ENCODE measurements at places on chromosomes 3 and 15.

DNA sequence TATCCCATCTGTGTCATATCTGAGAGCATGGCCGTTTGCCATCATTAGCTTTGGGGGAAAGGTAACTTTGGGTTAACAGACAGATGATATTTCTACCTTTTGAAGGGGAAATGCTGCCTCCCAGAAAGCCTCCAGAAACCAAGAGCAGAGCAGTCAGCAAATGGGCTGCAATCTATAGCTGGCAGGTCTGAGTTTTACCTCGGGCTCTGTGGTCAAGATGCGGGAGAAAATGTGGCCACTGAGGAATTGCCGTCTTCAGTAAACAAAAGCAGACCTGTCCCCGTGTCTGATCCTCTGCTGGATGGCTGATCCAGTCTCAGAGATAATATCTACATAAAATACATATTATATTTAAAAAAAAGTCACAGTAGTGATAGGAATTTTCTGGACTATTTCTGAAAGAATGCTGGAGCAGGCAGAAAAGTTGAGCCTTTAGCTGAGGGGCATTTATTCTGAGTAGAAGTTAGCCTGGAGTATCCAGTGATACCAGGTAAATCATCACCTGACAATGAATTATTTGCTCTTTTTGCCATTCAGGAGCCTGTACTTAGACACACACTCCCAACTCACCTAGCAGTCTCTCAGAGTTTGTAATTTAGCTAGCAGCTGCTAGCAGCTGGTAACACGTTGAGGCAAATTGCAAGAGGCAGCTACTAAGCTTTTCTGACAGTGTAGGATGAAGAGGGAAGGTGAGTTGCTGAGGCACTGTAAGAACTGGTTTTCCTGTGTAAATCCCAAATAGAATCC is 285.3 kb upstream of the RARB start:
- no peak for DNase-seq

GRCh38 chr3:57893668-57894067 is 114.6 kb upstream of the FLNB start:
- no peak for DNase-seq

DNA sequence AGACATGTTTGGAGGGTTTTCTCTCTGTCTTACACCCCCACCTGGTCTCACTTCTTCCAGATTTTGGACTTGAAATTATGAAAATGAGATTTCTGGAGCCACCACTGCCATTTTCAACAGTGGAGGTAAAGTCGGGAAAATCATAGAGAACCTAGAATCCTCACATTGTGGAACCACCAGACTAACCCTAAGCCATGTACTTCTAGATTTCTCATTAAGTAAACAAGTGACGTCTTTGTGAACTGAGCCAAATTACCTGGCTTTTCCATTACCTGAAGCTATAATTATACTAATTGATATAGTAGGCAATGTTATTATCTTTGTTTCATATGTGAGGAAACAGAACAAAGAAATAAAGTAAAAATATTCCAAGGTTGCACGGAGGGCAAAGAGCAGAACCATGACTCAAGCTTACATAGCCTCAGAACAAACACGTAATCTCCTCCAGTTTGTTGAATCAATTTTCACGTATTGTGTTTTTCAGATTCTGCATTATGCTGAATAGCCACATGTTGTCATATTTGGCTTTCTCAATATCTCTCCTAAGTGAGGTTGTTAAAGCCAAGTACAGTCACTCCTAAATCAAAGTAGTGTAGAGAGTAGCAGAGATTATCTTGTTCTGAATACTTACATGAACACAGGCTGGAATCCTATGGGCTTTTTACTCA is 101.3 kb upstream of the CMC1 start:
- DNase-seq, result no peak

GRCh38 chr3:24305795-24306467 is 188.7 kb downstream of the THRB start:
- no peak for DNase-seq

GRCh38 chr3:160826408-160826807 is 70.4 kb downstream of the PPM1L start:
- DNase-seq, result no peak
